ENCODE measurements at places on chromosomes 7 and 10. TPM values are rescaled to one million over a fixed set of nuclear protein-coding genes. Genes with fewer than 3 reads are reported as not detected.
A peak's percentile ranks its signal among the peaks of the same experiment; 100 is the strongest.

METTL27 gene
- total RNA-seq: 12.0 TPM

FOXI2 gene
- not detected for total RNA-seq

DOCK4 gene
- total RNA-seq: 9.6 TPM

MINDY3 gene
- 28.2 TPM for total RNA-seq

KCNMA1 gene
- total RNA-seq: 3.7 TPM

DNA sequence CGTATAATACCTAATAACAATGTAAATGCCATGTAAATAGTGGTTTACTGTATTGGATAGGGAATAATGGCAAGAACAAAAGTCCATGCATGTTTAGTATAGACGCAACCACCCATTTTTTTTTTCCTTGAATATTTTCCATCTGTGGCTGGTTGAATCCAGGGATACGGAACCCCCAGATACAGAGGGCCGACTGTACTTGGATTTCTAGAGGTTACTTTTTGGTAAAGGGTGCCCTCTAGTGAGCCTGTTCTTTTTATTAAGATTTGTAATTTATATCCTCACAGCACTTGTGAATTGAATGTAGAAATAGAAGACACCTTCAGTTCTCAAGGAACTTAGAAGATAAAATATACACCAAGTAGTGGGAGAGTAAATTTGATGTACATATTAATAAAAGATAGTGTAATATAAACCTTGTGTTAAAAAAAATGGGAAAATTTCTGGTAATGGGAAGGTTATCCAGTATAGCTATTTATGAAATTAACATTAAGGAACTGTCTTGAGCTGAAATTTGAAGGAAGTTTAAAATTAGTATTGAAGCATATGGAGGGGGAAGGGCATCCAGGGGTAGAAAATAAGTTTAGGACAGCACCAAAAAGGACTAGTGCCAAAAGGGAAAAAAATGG, 32.0 kb downstream of the EXOC6 start:
- no peaks in the 10 kb centered on the region for H3K36me3 ChIP-seq
- no peak overlapping the region for H3K27ac ChIP-seq
- H3K4me3 ChIP-seq: no peak overlapping the region
- H3K27me3 ChIP-seq: no peaks in the 10 kb centered on the region
- DNase-seq: peak; percentile 59
- no peaks in the 10 kb centered on the region for H3K4me1 ChIP-seq

GRCh38 chr10:20040012-20040411, 223.8 kb downstream of the PLXDC2 start:
- H3K36me3 ChIP-seq: no peaks in the 10 kb centered on the region
- no peaks in the 10 kb centered on the region for H3K4me1 ChIP-seq
- no peak overlapping the region for H3K27ac ChIP-seq

- no peak overlapping the region for H3K4me3 ChIP-seq
- H3K27ac ChIP-seq: no peak overlapping the region
- no peak for DNase-seq
- H3K36me3 ChIP-seq: no peaks in the 10 kb centered on the region
- no peaks in the 10 kb centered on the region for H3K27me3 ChIP-seq
These were observed 142.1 kb downstream of the SND1 start for GRCh38 chr7:127794136-127794535.

DNA sequence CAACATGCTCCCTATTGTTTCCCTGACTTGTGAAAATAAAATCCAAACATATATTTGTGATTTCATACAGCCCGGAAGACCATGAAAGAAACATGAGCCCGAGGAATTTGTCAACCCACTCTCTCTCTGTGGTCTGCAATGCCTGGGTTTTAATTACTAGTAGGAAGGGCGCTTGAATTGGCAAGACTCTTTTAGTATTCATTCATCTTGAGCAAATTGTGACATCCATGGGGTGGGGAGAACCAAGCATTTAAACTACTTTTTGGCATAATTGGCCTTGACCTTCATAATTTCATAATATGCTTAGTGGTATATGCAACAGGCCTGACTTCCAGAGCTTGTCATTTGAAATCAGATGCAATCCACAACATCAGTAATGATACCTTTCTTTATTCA, 142.4 kb upstream of the BMPER start:
- H3K4me1 ChIP-seq: peaks cover 20% of the 10 kb centered on the region
- no peak for DNase-seq
- no peaks in the 10 kb centered on the region for H3K36me3 ChIP-seq
- no peak overlapping the region for H3K4me3 ChIP-seq
- no peaks in the 10 kb centered on the region for H3K27me3 ChIP-seq

DNA sequence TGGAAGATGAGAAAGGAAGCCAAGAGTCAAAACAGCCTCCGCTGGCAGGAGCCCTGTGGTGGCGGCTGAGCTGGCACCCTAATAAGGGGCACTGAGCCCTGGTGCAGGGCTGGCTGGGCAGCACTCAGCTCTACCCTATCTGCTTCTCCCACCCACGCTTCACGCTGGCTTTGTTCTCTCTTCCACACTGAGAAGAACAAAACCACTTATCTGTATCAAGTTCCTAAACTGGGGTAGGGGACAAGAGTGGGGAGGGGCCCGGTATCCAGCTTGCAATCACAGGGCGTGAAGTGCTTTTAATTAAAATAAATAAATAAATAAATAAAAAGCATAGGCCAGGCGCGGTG, 52.1 kb downstream of the FAM53B start:
- no peaks in the 10 kb centered on the region for H3K36me3 ChIP-seq
- no peak for DNase-seq
- H3K27ac ChIP-seq: no peak overlapping the region
- H3K4me3 ChIP-seq: no peak overlapping the region
- peaks cover 14% of the 10 kb centered on the region for H3K4me1 ChIP-seq

DNA sequence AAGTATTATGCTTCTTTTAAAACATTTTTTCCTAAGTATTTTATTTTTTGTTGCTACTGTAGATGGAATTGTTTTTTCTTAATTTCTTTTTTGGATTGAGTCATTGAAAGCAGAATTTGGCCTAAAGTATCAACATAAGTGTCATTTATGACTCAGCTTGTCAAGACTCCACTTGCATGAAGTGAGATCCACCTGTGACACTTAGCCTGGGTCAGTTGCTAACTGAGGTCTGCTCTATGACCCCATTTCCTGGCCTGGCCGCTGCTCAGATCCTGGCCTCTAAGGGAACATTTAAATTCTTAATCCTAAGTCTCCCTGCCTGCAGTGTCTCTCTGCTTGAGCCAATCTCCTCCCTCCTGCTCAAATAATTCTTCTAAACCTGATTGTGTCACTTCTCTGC, 35.5 kb downstream of the TMEM270 start:
- no peaks in the 10 kb centered on the region for H3K4me1 ChIP-seq
- H3K27me3 ChIP-seq: no peaks in the 10 kb centered on the region
- DNase-seq: no peak
- no peak overlapping the region for H3K4me3 ChIP-seq
- H3K36me3 ChIP-seq: no peaks in the 10 kb centered on the region
- no peak overlapping the region for H3K27ac ChIP-seq

DNA sequence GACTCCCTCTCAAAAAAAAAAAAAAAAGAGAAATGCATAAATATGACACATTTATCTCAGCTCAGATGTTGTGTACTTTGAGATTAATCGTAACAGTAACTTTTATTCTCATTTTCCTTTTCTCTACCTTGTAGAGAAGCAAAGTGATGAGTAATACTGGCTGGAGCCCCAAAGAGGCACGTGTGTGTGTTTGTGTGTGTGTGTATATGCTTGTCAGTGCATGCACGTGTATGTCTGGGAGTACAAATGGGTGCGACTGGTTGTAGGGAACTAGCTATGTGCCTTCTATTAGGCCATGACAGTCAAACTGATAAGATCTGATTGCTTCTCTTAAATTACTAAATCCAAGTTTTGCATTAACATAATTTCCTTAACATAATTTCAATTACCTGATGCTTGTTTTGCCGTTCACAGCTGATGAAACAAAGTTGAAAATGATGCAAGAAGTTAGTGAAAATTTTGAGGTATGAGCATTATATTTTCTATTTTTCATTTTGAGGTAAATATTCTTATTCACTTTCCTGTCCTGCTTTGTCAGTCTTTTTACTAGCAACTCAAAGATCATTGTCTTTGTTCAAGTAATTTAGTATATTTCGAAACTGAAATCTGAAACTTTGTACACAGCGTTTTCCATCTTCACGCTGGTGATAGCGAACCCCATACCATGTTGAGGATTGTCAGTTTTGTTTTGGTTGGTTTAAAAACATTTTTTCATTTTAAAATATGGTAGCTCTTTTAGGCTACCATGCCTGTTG, 3.4 kb downstream of the TRRAP start:
- no peak for DNase-seq
- no peak overlapping the region for H3K27ac ChIP-seq
- peaks cover 4% of the 10 kb centered on the region for H3K27me3 ChIP-seq
- H3K4me3 ChIP-seq: no peak overlapping the region

DNA sequence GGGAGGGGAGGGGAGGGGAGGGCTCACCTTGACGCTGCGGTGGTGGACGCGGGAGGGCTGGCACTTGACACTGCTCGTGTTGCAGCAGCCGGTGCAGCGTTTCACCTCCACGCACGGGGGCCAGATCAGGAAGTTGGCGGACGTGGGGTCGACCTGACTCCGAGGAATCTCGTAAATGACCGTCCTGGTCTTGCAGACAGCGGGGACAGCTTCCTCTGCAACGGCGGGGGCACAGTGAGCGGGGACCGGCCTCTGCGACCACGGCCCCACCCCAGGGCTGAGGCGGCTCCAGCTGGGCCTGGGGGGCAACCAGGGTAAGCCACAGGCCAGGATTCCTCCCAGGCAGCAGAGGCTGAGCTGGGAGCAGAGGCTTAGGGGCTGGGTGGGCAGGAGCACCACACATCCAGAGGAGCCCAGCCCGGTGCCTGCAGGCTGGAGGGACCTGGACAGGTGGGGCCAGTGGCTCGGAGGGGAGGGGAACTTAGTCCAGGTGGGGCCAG, 8.8 kb downstream of the PDGFA start:
- H3K27me3 ChIP-seq: peaks cover 9% of the 10 kb centered on the region
- no peak overlapping the region for H3K4me3 ChIP-seq
- H3K27ac ChIP-seq: no peak overlapping the region
- no peaks in the 10 kb centered on the region for H3K36me3 ChIP-seq
- H3K4me1 ChIP-seq: peaks cover 23% of the 10 kb centered on the region

- DNase-seq: no peak
- no peaks in the 10 kb centered on the region for H3K27me3 ChIP-seq
These were observed 38.1 kb upstream of the AGBL3 start for GRCh38 chr7:134948246-134948645.

DNA sequence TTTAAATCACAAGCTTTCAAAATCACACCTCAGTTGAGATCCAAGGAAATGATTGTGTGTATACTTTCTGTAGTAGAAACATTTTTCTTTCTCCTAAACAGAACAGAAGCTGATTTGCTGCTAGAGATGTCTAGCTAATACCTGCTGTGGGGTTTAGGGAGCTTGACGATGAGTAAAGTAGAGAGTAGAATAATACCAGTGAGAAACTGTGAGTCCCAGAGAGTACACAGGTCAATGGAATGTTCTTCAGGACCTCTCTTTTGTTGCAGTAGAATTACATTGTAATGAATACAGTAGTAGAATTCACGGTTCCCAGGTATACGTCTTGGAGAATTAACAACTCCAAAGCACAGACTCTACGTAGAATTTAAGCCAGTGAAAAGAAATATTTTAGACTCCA, 18.0 kb downstream of the TRUB1 start:
- peaks cover 5% of the 10 kb centered on the region for H3K4me1 ChIP-seq
- H3K36me3 ChIP-seq: no peaks in the 10 kb centered on the region
- no peak overlapping the region for H3K4me3 ChIP-seq
- DNase-seq: no peak

DNA sequence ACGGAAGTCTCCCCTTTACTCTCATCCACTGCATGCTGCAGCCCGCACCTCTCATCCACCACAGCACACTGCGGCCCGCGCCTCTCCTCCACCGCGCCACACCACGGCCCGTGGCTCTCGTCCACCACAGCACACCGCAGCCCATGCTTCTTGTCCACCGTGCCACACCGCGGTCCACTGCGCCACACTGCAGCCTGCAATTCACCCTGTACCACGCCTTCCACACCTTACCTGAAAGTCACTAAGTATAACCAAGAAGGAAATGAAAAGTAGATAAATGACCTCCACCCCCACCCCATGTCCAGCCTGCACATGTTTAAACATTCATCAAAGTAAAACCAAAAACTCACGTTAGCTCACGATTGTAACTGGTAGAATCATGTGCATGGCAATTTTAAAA, 176.1 kb downstream of the DIP2C start:
- no peaks in the 10 kb centered on the region for H3K36me3 ChIP-seq
- no peaks in the 10 kb centered on the region for H3K27me3 ChIP-seq
- H3K4me3 ChIP-seq: no peak overlapping the region
- DNase-seq: no peak
- H3K4me1 ChIP-seq: peaks cover 10% of the 10 kb centered on the region

GRCh38 chr7:3998060-3998459, 684.0 kb upstream of the FOXK1 start:
- no peak overlapping the region for H3K27ac ChIP-seq
- no peaks in the 10 kb centered on the region for H3K27me3 ChIP-seq
- no peaks in the 10 kb centered on the region for H3K36me3 ChIP-seq
- H3K4me3 ChIP-seq: no peak overlapping the region

Measured in neural progenitor cell (in vitro differentiated cells).